Activated B cell treated with CpG ODN at 0.5 μM for 24 hours (primary cell): ENCODE measurements at places on chromosomes 1 and 21. TPM values are rescaled to one million over a fixed set of nuclear protein-coding genes. Genes with fewer than 3 reads are reported as not detected.

- H3K36me3 ChIP-seq = peaks cover 24% of the 10 kb centered on the region
- DNase-seq = no peak
- H3K27me3 ChIP-seq = no peaks in the 10 kb centered on the region
- peak overlapping the region; percentile 62 for H3K27ac ChIP-seq
- H3K4me3 ChIP-seq = no peak overlapping the region
- H3K4me1 ChIP-seq = peaks cover 86% of the 10 kb centered on the region
Measured at GRCh38 chr1:235843461-235843961, 23.2 kb downstream of the LYST start.

- no peak overlapping the region for H3K27ac ChIP-seq
- no peak overlapping the region for H3K4me3 ChIP-seq
- no peaks in the 10 kb centered on the region for H3K4me1 ChIP-seq
- no peaks in the 10 kb centered on the region for H3K36me3 ChIP-seq
- DNase-seq = no peak
- peaks cover 11% of the 10 kb centered on the region for H3K27me3 ChIP-seq
Measured at GRCh38 chr1:211557894-211558625, 20.9 kb downstream of the SLC30A1 start.

The ALX3 gene
- not detected in 2 replicates for total RNA-seq

- no peak overlapping the region for H3K4me3 ChIP-seq
- H3K27me3 ChIP-seq = peaks cover 2% of the 10 kb centered on the region
- no peaks in the 10 kb centered on the region for H3K4me1 ChIP-seq
- no peak overlapping the region for H3K27ac ChIP-seq
- DNase-seq = no peak
Measured at GRCh38 chr1:86429122-86429725, 5.3 kb downstream of the CLCA2 start.

The S100A14 gene
- not detected in 2 replicates for total RNA-seq

- H3K27ac ChIP-seq = no peak overlapping the region
- peaks cover 24% of the 10 kb centered on the region for H3K36me3 ChIP-seq
- no peak for DNase-seq
- H3K4me1 ChIP-seq = no peaks in the 10 kb centered on the region
- no peaks in the 10 kb centered on the region for H3K27me3 ChIP-seq
- no peak overlapping the region for H3K4me3 ChIP-seq
Measured at GRCh38 chr1:231748760-231749415, 122.3 kb downstream of the DISC1 start.

The PROK1 gene
- not detected in 2 replicates for total RNA-seq

- peak overlapping the region; percentile 11 for H3K4me3 ChIP-seq
- no peak overlapping the region for H3K27ac ChIP-seq
- DNase-seq = peak; percentile 22
Measured at GRCh38 chr1:200035956-200036618, 8.6 kb downstream of the NR5A2 start.

The C1orf116 gene
- 0.09 TPM in 1 of 2 replicates, not detected in the other for total RNA-seq

DNA sequence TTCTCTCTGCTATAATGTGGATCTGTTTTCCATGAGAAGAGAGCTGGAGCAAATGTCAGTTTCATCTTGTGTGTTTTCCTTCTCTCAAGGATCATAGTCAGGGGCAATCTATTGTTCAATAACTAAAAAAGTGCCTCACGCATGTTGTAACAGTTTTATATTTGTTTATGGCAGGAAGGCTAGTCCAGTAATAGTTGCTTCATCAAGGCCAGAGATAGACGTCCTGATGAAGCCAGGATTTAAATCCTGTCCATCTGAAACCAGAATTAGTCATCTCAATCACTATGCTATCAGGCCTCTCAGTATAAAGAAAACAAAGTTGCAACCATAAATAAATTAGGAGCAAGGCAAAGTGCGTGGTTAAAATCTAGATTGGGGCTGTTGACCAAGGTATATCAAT is 30.2 kb upstream of the DUSP10 start:
- no peak for DNase-seq
- no peaks in the 10 kb centered on the region for H3K27me3 ChIP-seq
- no peak overlapping the region for H3K4me3 ChIP-seq

- peaks cover 4% of the 10 kb centered on the region for H3K36me3 ChIP-seq
- no peak within 1 kb of the TSS for H3K27ac ChIP-seq
- H3K4me1 ChIP-seq = no peaks in the 10 kb centered on the region
Measured at GRCh38 chr1:17755120-17755519, at the start of gene ACTL8. TSS of gene ACTL8 (plus strand) at chr1:17755333. CDS start at chr1:17823009, 67,676 bp downstream.

GRCh38 chr1:119582801-119583200 is 65.3 kb downstream of the ZNF697 start:
- DNase-seq = no peak
- no peaks in the 10 kb centered on the region for H3K36me3 ChIP-seq
- peaks cover 2% of the 10 kb centered on the region for H3K27me3 ChIP-seq
- no peaks in the 10 kb centered on the region for H3K4me1 ChIP-seq
- H3K27ac ChIP-seq = no peak overlapping the region

- peaks cover 3% of the 10 kb centered on the region for H3K4me1 ChIP-seq
- H3K27me3 ChIP-seq = peaks cover 9% of the 10 kb centered on the region
- H3K4me3 ChIP-seq = no peak overlapping the region
Measured at GRCh38 chr1:4636644-4637380, 17.6 kb upstream of the AJAP1 start.

GRCh38 chr1:42908046-42908445 is 50.6 kb downstream of the SLC2A1 start:
- no peaks in the 10 kb centered on the region for H3K36me3 ChIP-seq
- no peaks in the 10 kb centered on the region for H3K4me1 ChIP-seq
- no peak for DNase-seq
- no peak overlapping the region for H3K4me3 ChIP-seq

The COL11A1 gene
- total RNA-seq = not detected in 2 replicates

The ASAP3 gene
- total RNA-seq = 1.9 and 3.1 TPM in 2 replicates

DNA sequence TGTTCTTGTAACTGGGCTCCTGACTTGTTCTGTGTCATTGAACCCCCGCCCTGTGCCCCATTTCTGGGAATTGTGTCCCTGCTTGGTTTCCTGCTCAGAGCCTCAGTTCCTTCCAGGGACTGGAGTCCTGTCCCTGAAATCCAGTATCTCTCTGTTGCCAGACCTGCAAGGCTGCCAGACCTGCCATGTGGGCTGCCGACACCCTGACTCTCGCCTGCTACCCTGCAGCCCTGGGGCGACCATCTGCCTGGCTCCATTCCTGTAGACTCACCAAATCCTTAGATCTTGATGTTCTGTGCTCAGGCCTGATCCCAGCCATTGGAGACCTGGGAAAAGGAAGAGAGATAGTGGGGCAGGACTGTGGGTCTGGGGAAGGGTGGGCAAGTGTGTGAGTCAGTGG is 383.3 kb upstream of the PROX1 start:
- H3K27me3 ChIP-seq = no peaks in the 10 kb centered on the region
- H3K4me3 ChIP-seq = no peak overlapping the region
- DNase-seq = no peak
- H3K36me3 ChIP-seq = no peaks in the 10 kb centered on the region
- no peaks in the 10 kb centered on the region for H3K4me1 ChIP-seq
